ENCODE measurements at places on chromosomes 11 and 22.

DNA sequence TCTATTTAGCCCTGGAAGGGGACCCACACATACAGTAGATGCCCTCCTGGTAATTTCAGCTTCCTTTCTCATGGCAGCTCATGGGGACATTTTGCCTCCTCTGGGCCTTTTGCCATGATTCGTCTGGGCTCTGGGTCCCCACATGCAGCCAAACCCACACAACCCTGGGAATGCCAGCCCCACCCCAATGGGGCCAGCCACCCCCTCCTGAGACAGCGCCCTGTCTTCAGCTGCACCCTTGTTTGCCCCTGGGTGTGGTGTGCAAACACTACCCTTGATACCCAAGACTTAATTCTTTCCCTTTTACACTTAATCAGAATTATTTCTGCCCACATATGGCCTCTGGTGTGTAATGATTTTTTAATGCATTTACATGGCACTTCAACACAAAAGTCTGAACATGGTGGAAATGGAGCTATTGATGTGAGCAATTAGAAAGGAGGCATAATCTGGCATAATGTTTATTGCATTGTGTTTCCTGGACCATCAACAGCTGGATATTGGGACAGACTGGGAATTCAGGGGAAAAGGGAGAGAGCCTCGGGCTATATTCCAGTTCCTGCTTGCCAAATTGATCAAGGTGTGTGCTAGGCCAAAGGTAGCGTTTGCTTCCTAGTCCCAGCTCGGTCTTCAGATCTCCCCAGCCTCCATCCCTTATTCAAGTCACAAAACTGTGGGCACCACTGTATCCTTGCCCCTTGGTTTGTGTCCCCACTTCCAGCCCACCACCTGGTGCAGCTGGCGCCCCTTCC is 85.0 kb upstream of the ANO1 start:
- peak; percentile 50 for DNase-seq

DNA sequence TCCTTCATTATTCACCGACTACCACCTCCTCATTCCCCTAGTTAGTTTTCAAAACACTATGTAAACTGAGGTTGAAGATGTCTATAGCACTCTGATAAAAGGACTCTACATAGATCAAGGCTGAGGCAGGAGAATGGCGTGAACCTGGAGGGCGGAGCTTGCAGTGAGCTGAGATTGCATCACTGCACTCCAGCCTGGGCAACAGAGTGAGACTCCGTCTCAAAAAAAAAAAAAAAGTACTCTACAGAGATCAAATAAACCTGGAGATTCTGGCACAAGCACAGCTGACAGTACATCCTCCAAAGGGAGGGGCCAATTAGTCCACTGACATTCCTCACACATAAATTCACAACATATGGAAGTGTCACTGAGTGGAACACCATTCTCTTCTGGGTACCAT is 31.0 kb downstream of the TSG101 start:
- no peak for DNase-seq

DNA sequence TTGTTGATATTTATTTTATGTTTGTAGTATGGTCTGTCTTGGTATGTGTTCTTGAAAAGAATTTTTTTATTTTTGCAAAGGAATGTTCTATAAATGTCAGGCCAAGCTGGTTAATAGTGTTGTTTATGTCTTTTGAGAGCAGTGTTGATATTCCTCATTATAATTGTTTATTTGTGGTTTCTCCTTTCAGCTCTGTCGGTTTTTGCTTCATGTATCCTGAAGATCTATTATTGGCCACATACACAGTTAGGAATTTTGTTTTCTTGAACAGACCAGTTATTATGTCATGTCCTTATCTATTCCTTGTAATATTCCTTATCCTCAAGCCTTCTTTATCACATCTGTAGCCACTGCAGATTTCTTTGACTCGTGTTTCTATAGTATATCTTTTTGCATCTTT is 56.5 kb downstream of the PDHX start:
- DNase-seq = no peak

DNA sequence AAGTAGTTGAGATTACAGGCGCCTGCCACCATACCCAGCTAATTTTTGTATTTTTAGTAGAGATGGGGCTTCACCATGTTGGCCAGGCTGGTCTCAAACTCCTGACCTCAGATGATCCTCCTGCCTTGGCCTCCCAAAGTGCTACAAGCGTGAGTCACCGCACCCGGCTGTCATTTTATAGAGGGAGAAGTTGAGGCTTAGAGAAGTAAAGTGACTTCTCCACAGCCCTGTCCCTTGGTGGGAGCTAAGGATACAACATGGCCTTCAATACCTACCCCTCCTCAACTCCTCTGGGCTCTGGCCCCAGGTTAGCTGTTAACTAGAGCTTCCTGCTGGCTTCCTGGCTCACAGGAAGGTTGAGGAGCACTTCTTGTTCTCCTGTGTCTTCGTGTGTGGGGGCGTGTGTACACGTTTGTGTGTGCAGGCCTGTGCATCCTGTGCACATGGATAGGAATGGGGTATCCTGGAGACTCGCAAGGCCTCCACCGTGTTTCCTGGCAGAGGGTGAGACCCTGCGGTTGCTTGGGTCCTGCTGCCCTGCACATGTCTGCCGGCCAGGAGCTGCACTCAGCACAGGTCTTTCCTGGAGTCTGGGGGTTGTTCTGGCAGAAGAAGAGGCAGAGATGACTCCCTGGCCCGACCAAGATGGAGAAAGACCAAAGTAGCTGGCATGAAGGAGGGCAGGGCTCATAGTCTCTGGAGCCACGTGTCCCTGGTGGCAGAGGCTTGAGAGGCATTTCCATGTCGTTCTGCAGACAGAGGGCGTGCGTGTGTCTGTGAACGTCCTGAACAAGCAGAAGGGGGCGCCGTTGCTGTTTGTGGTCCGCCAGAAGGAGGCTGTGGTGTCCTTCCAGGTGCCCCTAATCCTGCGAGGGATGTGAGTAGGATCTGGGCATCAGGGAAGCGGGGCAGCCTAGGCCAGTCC is 2.4 kb downstream of the SIDT2 start:
- DNase-seq = peak; percentile 82

DNA sequence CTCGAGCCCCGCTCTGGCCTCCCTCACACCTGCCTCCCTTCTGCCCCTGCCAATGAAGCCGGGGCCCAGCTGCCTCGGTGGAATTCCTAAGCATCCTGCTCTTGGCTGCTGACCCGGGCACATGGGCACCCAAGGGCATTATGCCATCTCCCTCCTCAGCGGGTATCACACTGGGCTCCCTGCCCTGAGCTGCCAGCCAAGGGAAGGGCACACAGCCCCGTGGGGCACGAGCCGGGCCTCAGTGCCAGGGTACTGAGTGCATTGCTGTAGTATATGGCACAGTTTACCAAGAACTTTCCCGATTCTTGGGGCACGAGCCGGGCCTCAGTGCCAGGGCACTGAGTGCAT is 43.8 kb upstream of the JAM3 start:
- DNase-seq = no peak

DNA sequence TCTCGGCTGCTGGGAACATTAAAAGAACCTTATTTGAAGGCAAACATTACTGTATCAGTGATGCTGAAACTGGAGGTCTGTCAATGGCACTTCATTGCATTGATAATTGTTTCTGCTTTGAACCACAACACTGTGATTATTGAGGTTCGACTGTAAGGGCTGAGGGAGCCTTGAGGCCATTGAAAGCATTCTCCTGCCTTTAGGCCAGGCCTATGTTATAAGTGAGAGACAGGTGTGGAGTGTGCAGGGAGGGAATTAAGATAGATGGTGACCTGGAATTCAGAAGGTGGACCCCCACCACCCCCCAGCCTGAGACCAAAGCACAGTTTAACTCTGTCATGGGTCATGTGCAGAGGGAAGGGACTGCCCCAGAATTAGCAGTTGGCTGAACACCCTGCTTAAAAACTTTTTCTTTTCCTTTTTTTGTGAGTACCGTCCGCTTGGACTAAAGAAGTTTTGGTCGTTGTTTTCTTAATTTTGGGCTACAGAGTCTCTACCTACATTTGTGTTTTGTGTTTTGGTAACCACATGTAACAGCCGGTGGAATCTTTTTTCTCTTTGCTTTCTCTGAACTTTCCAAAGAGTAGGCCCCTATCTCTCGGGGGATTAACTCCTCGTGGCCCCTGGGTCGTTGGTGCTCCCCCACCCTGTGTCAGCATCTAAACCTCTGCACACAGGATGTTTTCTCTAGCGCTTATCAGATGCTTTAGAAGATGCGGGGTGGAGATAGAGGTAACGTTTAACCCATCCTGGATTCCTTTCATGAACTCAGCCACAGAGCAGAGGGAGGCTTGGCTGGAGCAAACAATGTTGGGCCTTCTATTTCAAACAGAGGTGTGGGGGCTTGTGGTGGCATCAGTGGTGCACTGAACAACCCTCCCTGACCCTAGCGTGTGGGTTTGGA is 43.7 kb downstream of the ZBTB16 start:
- no peak for DNase-seq

- peak; percentile 33 for DNase-seq
Observed at GRCh38 chr11:109249597-109249996, 172.4 kb upstream of the C11orf87 start.

- DNase-seq = no peak
Observed at GRCh38 chr22:32120603-32121002, 38.5 kb downstream of the C22orf42 start.

GRCh38 chr11:130404727-130405126 is 23.7 kb downstream of the ADAMTS8 start:
- DNase-seq = no peak

GRCh38 chr11:66317723-66318599 is 1.1 kb upstream of the CD248 start:
- DNase-seq = peak; percentile 79

DNA sequence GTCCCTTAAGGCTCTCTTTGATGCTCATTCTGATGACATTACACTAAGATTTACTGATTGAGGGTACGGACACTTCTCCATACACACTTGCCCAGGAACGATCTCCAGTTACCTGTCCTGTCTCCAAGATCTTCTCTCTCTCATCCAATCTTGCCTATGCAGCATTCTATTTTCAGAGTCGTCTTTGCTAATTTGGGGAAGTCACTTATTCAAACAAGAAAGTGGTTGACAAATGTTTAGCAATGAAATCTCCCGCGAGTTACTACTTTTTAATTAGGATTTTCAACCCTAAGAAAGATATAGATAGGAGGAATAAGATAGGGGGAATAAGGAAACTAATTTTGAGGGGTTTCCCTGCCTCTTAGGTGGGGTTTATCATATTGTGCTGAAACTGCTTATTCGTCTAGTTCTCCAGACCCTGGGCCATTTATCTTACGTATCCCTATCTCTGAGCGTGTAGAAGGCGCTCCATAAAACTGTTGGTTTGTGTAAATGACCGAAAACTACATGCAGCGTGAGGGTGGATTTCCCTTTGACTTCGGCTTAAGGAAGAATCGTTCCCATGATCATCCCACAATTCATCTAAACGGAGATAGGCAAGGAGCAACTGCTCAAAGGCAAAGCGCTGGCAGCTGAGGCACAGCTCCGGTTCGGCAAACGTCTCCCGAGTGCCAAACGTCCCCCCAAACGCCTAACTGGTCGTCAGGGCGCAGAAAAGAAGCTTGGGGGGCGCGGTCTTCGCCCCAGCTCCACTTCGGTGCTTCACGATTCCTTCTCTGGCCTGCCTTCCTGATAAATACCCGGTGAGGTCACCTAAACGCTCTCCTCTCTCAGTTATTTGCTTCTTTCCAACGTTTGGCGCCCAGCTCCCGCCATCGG is 804 bp downstream of the APIP start:
- no peak for DNase-seq

DNA sequence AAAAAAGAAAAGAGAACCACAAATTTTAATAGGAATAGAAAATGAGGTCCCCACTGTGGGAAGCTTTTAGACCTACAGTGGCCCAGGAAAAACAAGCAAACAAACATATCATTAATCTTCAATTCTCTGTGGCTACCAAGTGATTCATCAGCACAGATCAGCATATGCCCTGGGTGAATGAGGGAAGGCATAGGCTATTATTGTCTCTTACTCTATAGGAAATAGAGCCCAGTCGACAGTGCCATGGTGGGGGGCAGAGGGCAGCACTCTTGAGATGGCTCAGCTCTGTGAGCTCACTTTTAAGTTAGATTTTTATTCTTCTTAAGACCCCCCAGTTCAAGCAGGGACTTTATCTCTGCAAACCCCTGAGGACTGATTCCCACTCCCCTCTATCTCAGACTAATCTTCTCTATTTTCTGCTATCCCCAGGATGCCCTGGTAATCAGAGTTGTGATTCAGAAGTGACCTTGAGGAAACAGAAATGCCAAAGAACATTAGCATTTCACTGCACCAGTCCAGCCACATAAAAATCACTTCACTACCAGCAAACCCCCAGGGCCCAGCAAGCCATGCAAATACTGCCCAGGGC is 9.5 kb upstream of the FEZ1 start:
- no peak for DNase-seq

GRCh38 chr11:78595436-78596130 is 20.9 kb upstream of the NARS2 start:
- no peak for DNase-seq

GRCh38 chr22:50022171-50022819 is 9.7 kb upstream of the IL17REL start:
- no peak for DNase-seq

DNA sequence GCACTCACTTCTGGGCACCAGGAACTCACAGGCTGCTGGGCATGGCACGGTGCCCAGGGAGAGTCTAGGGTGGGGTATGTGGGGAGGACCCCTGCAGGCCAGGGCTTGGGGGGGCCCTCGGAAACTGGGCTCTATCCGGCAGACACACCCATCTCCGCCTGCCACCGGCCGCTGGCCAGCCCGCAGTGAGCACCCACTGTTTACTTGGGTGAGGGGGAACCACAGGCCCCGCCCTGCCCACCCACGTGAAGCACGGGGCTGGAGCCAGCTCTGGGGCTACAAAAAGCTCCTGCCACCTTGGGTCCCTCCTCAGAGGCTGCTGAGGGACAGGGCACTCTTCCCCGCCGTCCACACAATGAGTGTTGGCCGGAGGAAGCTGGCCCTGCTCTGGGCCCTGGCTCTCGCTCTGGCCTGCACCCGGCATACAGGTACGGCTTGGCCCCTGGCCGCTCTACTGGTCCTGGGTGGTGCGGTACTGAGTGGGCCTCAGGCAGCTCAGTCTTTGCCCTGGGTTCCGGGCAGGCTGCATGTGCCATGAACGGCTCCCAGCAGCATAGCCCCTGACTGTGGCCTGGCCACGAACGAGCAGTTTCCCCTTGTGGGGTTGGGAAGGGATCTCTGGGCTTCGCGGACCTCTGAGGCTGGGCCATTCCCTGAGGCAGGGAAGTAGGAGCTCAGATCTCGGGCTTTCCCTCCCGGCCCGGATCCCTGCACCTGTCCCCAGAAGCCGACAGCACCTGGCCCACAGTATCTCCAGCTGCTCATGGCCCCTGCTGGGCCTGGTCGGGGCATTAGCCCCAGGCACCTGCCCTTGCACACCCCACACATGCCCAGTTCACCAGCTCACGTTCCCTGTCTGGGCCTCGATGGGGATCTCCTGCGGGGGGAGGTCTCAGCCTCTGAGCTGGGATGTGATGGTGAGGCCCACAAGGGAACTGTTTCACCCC is at the start of gene MUC5AC:
TSS of gene MUC5AC (plus strand) at position 309 of the 947 bp plus-strand sequence. CDS start at position 356, 47 bp downstream.
- DNase-seq = no peak

GRCh38 chr22:29831958-29832357 is 6.1 kb downstream of the ASCC2 start:
- no peak for DNase-seq

DNA sequence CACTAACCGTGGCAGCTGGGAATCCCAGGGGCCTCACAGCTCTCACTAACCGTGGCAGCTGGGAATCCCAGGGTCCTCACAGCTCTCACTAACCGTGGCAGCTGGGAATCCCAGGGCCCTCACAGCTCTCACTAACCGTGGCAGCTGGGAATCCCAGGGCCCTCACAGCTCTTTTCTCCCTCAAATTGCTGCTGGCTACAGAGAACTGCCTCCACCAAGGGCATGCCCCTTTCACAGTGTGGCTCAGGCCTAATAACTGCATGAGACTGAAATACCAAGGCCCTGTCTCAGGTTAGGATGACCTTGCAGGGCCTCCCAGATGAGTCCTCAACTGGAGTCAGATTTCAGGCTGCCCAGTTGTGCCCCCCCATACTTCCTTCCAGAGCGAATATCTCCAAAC is 35.1 kb upstream of the GGTLC2 start:
- DNase-seq = no peak
